ENCODE measurements at places on chromosomes 1 and 21.

- no peak for DNase-seq
Observed at GRCh38 chr1:56380531-56380930, 198.8 kb downstream of the PLPP3 start.

GRCh38 chr1:150566589-150567340, 12.6 kb downstream of the MCL1 start:
- DNase-seq, result peak; percentile 20

- no peak for DNase-seq
Observed at GRCh38 chr1:232974971-232975370, 24.6 kb downstream of the NTPCR start.

DNA sequence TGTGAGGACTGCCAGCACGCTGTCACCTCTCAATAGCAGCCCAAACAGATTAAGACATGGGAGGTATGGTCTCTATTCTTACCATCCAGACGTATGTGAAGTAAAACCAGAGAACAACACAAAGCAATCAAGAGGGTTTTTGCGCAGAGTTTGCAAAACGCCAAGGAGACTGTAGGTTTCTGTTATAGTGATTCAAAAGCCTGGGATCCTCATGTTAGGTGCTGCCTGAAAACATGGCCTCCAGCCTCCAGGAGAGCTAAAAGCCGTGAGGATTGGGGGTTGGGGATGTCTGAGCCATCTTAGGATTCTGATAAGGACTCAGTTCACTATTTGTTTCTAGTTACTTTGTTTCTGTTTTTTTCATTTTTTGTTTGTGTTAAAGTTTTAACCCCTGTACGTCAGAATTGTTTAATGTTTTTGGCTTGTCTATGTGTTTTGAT, 4.2 kb upstream of the CCT8 start:
- DNase-seq, result no peak

GRCh38 chr1:51058858-51059257, 43.2 kb upstream of the C1orf185 start:
- no peak for DNase-seq

DNA sequence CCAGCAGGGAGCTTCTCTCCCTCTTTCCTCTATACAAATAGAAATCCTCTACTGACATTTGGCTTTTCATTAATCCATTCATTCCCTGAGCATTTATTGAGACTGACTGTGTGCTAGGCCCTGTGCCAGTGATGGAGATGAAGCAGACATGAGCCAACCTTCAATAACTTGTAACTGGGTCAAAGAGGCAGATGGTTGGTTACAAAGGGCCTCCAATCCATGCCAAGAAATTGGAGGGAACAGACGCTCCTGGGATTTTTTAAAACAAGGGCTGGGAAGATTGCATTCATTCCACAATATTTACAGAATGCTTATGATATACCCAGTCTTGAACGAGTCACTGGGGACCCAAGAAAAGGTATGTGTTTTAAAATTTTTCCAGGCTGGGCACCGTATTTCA, 6.2 kb downstream of the HPCAL4 start:
- no peak for DNase-seq

GRCh38 chr1:24341260-24341659, 22.1 kb downstream of the GRHL3 start:
- no peak for DNase-seq

DNA sequence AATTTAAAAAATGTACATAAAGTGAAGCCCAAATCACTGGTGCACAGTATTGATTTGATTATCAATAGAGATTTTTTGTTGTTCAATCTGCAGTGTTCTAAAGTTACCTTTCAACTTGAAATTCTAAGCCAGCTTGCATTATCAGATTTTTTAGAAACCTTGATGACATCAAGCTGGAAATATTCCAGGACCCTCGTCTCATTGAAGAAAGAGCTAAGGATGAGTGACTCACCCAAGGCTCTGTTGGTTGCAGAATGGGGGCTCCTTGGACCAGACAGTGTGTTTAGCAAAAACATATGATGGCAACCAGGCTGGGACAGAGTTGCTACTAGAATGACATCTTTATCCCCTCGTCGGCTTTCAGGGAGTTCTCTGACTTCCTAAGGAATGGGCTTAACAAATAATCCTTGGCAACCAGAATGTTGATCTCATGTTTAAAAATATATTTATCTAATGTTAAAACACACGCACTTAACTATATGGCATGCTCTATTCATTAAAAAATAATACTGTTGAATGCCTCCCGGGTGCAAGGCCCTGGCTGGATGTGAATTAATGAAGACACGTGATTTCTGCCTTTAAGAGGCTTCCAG, 79.7 kb downstream of the RUNX3 start:
- no peak for DNase-seq

DNA sequence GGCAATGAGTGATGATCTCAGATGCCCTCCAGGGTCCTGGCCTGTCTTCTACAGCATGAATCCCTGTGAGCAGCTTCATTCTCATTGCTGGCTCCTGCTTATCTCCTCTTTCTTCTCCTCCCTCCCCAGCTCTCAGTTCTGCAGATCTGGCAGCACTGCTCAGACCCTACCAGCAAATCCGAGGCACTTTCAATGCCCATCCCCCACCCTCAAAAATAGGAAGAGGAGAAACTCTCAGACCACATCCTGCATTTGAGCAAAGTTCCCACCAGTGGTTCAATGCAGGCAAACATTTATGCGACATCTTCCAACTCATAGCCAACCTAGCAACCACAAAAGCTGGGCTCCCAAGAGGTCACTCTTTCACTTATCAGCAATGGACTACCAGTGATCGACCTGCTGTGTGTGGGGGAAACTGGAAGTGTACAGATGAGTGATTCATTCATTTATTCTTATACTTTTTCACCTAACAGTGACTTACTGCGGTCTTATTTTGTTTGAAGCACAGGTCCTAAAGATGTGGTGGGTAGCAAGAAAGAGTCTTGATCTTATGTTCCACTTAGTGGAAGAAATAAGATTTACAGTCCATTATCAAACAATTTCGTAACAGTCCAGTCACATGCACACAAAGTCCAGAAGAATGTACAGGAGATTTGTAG, 5.8 kb upstream of the CHI3L2 start:
- DNase-seq, result peak; percentile 55

GRCh38 chr1:93595266-93595665, 86.4 kb downstream of the BCAR3 start:
- no peak for DNase-seq

DNA sequence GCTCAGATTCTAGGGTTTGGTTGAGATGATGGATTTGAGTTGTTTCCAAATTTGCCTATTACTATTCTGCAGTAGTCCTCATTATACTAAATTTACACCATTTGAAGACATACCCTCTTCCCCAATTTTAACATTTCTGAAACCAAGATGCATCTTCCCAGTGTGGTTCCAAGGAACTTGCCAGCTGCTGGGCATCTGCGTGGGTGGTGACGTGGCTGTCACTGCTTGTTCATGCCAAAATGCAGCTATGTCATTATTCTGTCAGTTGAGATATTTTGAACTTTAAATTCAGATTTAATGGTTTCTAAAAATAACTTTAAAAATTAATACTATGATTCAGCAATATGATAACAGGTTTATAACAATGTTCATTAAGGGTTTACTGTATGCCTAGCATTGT, 1.2 kb downstream of the ZFP69 start:
- no peak for DNase-seq

DNA sequence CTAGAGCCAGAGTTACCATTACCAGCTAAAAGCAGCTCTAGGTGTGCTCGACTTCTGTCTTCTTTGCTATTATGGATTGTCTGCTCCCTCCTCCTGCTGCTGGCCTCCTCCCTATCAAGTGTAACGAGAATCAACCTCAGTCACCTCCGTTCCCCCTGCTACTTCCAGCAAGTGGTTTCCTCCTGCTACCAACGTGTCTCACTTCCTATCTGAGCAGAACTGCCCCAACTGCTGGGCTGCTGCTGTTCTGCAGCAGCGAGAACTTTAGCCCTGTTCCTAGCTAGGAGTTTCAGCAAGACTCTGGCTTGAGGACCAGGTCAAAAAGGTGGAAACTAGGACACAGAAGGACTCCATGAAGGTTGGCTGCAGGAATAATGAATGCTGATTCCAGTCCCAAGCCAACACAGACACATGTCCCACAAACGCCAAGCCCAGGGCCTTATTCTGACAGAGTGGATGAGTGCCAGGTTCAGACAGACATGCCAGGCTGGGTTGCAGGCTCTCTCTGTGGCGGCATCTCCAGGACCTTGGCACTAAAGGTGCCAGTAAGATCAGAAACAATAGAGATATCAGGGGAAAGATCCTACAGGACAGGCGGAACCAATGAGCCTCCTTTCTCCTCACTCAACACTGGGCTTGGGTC, 46.9 kb downstream of the CD34 start:
- DNase-seq, result peak; percentile 65

GRCh38 chr1:214685906-214686305, 82.9 kb downstream of the CENPF start:
- no peak for DNase-seq

- no peak for DNase-seq
Observed at GRCh38 chr1:19388980-19389379, 76.9 kb downstream of the SLC66A1 start.
